ENCODE measurements at places on chromosomes 3 and 15.

DNA sequence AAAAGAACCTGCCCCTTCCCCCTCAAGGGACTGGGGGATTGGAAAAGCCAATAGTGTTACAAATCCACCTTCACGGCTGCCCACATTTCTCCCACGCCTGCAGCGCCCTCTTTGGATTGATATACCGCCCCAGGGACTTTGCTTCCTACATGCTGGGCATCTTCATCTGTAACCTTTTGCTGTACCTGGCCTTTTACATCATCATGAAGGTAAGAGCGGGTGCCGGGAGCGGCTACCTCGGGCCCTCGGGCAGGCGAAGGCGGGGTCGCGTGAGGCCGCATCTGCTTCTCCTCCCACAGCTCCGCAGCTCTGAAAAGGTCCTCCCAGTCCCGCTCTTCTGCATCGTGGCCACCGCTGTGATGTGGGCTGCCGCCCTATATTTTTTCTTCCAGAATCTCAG, 73.1 kb downstream of the USF3 start:
- DNase-seq, result no peak

DNA sequence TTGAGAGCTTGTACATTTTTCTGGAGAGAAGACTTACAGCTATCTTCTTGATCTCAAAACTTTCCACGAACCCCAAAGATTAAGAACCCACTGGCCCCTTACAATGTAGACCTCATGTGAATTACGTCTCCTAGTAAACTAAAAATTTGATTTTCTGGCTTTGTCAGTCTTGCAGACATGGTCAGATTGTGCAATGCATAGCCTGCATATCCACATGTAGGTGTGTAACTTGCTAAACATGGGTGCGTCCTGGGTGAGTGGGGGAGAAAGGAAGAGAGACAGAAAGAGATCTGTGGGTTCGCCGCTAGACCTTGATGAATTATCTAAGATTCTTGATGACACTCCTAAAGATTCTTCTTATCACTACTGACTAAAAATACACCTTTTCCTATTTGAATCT, 561.2 kb upstream of the MDFIC2 start:
- no peak for DNase-seq

DNA sequence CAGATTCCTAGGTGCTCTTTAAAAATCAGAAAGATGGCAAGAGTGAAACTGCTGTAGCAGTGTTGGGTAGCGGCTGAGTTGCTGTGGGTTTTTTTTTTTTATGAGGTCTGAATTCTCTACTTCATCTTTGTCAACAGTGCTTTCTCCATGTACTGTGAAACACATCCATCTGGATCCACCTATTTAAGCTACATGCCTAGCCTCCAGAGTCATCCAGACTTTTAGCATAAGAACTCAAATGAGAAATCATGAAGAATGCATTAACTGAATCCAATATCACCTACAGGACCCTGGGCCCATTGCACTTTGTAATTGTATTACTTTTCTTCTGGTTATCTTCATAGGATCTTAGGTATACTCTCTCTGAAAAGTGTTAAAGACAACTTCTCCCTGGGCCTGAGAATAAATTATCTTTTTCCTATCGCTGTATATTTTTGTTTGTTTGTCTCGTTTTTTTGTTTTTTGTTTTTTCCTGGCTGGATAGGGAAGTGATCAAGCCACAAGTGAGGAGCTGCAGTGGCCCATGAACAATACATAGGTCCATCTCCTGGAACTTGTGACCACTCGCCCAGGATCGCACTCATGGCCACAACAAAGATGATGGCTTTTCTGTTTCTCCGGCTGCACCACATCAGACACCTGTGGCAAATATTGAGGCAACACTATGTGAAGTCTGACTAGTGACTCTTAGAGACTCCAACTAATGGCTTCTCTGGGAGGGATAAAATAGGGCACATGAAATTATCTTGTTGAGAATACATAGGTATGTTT, 609.9 kb upstream of the AGTR1 start:
- no peak for DNase-seq

DNA sequence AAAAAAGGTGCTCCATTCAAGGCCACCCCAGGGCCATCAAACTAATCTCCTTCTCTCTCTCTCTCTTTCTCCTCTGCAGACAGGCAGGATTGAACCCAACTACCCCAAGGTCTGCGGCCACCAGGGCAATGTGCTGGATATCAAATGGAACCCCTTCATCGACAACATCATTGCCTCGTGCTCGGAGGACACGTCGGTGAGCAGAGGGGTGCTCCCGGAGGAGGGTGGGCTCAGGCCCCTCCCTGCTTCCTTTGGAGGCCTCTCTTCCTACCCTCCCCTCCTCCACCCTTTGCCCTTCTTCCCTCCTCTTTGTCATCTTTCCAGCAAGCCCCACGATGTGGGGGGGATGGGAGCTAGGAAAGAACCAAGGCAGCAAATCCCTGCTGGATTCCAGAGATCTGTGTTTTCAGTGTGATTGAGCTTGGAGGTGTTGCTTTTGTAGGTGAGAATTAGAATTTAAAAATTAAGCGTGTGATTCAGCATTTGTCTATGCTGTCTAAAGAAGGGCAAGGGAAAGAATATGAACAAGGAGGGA, 116.3 kb downstream of the CORO2B start:
- no peak for DNase-seq

- DNase-seq, result no peak
Measured at GRCh38 chr3:132311841-132312240, 5.4 kb upstream of the ACP3 start.

- DNase-seq, result no peak
Measured at GRCh38 chr15:66897416-66897815, 168.0 kb upstream of the SMAD3 start.

Measured in activated CD4-positive, alpha-beta T cell treated with anti-CD3 and anti-CD28 coated beads, Interleukin-2, amount 50 U/mL, for 48 hours (primary cell).